ENCODE measurements at places on chromosomes 6 and 20.

GRCh38 chr6:154071711-154072110, 32.7 kb downstream of the OPRM1 start:
- no peak for DNase-seq

GRCh38 chr6:5590187-5590586, 328.9 kb downstream of the FARS2 start:
- no peak for DNase-seq

DNA sequence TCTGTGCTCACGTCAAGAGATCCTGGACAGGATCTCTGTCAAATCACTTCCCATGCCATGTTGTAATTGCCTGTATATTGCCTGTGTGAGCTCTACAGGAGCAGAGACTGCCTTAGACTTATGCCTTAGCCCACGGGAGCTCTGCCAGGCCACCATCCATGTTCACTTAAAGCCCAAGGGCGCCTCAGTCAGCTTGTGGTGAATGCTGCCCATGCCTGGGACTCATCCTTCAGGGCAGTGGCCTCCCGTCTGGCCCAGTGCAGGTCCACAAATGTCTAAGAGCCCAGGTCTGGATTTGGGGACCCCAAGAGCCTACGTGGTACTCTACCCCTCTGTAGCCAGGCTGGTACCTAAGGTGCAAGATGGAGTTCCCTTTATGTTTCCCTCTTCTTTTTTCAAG, 22.4 kb upstream of the BPIFA2 start:
- DNase-seq = no peak

DNA sequence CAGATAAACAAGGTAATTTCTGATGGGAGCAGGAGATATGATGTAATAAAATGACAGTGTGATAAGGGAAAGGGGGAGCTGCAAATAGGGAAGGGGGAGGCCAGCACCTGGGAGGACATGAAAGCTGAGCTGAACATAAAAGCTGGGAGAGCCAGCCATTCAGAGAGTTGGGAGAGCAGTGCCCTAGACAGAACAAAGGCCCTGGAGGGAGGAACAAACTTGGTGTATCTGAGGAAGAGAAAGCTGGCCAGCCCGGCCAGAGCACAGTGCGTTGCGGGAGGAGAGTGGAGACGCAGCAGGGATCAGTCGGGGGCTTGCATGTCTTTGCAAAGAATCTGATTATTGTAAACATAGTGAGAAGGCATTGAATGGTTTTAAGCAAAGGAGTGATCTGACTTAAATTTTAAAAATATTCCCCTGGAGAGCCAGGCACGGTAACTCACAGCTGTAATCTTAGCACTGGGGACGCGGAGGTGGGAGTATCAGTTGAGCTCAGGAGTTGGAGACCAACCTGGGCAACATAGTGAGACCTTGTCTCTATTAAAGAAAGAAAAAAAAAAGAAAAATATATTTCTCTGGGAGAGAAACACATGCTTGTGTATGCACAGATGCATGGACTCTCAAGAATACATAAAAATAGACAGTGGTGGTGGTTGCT, 318.2 kb downstream of the ZFAND3 start:
- no peak for DNase-seq

- peak; percentile 88 for DNase-seq
Observed at GRCh38 chr20:37178839-37179682, at the start of the genes MROH8 and RPN2. Gene MROH8 (minus strand): TSS chr20:37179548. Gene RPN2 (plus strand): TSS chr20:37179330. CDS start chr20:37179357, 27 bp downstream.
